ENCODE measurements at places on chromosomes 12 and 14. TPM values are rescaled to one million over a fixed set of nuclear protein-coding genes. Genes with fewer than 3 reads are reported as not detected.
A peak's percentile ranks its signal among the peaks of the same experiment; 100 is the strongest.

The OTX2 gene
- 0.22 TPM for total RNA-seq

The PRR4 gene
- total RNA-seq = 2.0 TPM

The ANKRD33 gene
- not detected for total RNA-seq

The ZFHX2 gene
- 1.3 TPM for total RNA-seq

The USP44 gene
- total RNA-seq = 7.2 TPM

The DIO3 gene
- total RNA-seq = not detected

The ZC2HC1C gene
- 0.55 TPM for total RNA-seq

DNA sequence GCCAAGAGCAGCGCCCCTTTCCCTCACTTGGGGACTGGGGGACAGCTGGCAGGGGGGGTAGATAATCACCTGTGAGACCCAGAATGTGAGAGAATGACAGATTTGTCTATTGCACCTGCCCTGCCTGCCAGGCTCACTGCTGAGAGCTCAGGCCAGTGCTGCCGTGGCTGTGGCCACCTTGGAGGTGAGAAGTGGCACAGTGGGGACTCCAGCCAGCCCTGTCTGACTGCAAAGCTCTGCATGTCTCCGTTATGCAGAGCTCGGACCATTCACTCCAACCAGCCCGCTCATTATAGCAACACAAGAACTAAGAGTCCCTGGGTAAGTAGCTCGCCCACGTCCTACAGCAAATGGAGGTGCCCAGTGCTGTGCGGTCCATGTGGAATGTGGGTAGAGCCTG, 88.8 kb downstream of the DICER1 start:
- no peaks in the 10 kb centered on the region for H3K4me1 ChIP-seq
- H3K4me3 ChIP-seq = no peak overlapping the region
- DNase-seq = no peak
- H3K27ac ChIP-seq = no peak overlapping the region
- no peaks in the 10 kb centered on the region for H3K36me3 ChIP-seq

GRCh38 chr12:63905544-63905943, 61.0 kb downstream of the SRGAP1 start:
- no peaks in the 10 kb centered on the region for H3K27me3 ChIP-seq
- no peak for DNase-seq
- no peaks in the 10 kb centered on the region for H3K36me3 ChIP-seq

- no peak overlapping the region for H3K4me3 ChIP-seq
- no peaks in the 10 kb centered on the region for H3K36me3 ChIP-seq
- no peak overlapping the region for H3K27ac ChIP-seq
- no peaks in the 10 kb centered on the region for H3K4me1 ChIP-seq
- no peaks in the 10 kb centered on the region for H3K27me3 ChIP-seq
These were observed 522.8 kb upstream of the TBX3 start for GRCh38 chr12:115206801-115207200.

- no peak for DNase-seq
These were observed 46.4 kb downstream of the ZFYVE21 start for GRCh38 chr14:103762036-103762435.

GRCh38 chr12:30580344-30580743, 115.3 kb downstream of the IPO8 start:
- no peak overlapping the region for H3K4me3 ChIP-seq
- H3K36me3 ChIP-seq = no peaks in the 10 kb centered on the region
- H3K27ac ChIP-seq = no peak overlapping the region
- no peaks in the 10 kb centered on the region for H3K4me1 ChIP-seq
- peaks cover 2% of the 10 kb centered on the region for H3K27me3 ChIP-seq

GRCh38 chr14:37428954-37429353, 166.1 kb downstream of the FOXA1 start:
- no peaks in the 10 kb centered on the region for H3K27me3 ChIP-seq
- no peak for DNase-seq
- H3K4me3 ChIP-seq = no peak overlapping the region
- no peaks in the 10 kb centered on the region for H3K36me3 ChIP-seq

- no peak overlapping the region for H3K4me3 ChIP-seq
- H3K27me3 ChIP-seq = no peaks in the 10 kb centered on the region
- H3K4me1 ChIP-seq = no peaks in the 10 kb centered on the region
- peaks cover 4% of the 10 kb centered on the region for H3K36me3 ChIP-seq
- DNase-seq = no peak
These were observed 60.0 kb downstream of the CHGA start for GRCh38 chr14:92982956-92983355.

GRCh38 chr14:61064856-61065255, 83.8 kb downstream of the SLC38A6 start:
- DNase-seq = no peak
- H3K36me3 ChIP-seq = no peaks in the 10 kb centered on the region
- no peaks in the 10 kb centered on the region for H3K4me1 ChIP-seq
- no peak overlapping the region for H3K27ac ChIP-seq
- no peak overlapping the region for H3K4me3 ChIP-seq
- no peaks in the 10 kb centered on the region for H3K27me3 ChIP-seq

DNA sequence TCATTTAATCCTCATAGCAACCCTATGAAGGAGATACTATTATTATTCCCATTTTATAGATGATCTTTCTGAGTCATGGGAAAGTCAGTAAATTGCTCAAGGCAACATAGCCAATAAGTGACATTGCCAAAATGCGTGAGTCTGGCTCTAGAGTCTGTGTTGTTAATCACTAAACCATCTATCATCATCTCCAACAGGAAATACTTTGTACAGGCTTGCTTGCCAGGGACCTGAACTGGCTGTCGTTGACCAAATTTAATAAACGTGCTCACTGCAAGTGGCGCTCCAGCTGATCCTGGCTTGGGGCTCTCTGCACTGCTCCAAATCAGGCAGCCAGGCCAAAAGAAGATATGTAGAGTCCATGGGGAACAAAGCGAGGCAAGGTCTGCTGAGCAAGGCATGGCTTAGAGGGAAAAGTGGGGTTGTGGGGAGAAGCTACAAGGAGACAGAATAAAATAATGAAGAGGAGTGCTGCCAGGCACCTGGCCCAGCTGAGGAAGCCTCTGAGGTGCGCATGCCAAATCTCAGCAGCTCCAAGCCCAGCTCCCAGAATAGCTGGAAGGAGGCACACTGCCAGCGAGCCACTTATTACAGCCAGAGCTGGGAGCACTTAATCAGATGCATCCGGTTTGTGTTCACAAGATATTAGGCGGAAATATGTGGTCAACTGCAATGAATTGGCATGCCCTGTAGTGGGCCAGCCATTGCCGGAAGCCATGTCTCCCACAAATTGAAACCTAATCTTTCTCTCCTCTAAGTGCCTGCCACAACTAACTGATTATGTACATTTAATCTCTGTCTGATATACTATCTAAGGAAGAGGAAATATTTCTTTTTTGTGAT, 43.3 kb upstream of the PTPRO start:
- no peak overlapping the region for H3K27ac ChIP-seq
- DNase-seq = no peak
- no peak overlapping the region for H3K4me3 ChIP-seq
- H3K4me1 ChIP-seq = no peaks in the 10 kb centered on the region
- no peaks in the 10 kb centered on the region for H3K27me3 ChIP-seq
- H3K36me3 ChIP-seq = no peaks in the 10 kb centered on the region

DNA sequence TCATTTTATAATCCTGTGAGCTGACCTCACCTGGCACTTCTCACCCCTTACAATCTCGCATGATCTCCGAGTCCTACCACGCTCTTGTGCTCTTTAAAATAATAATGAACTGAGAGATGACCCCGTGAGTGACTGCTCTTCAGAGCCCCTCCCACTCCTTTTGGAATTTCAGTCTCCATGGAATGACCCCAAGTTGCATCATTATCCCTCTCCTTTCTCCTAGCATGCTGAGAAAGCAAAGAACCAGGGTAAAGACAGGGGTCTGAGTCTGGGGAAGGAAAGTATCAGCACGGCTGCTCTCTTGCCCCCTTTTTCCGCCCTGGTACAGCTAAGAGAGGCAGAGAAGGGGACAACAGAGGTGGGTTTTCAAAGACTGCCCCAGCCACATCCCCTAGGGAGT, 178.3 kb upstream of the PLEKHA5 start:
- H3K27ac ChIP-seq = no peak overlapping the region
- no peaks in the 10 kb centered on the region for H3K4me1 ChIP-seq
- no peaks in the 10 kb centered on the region for H3K36me3 ChIP-seq
- no peak overlapping the region for H3K4me3 ChIP-seq
- no peak for DNase-seq

GRCh38 chr12:63021116-63021515, 86.2 kb upstream of the PPM1H start:
- H3K4me1 ChIP-seq = no peaks in the 10 kb centered on the region
- H3K27me3 ChIP-seq = no peaks in the 10 kb centered on the region

DNA sequence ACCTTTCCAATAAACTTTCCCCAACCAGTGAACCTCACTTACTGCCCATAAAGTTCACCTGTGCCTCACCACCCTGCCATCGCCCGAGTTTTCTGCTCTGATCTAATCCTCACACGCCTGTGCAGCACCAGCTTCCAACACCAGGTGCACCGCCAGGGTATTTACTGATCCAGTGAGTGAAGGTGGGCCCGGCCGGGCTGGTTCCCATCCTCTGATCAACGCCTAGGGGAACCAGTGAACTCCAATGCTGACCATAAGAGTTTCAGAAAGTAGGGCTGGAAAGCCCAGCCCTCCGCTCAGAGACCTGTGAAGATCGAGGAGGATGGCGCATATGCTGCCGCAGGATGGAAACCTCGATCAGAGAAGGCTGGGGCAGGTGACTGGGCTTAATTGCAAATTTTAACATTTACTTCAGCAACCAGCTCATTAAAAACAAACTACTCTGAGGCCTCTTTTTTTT, 685 bp upstream of the MYL6B start:
- H3K4me3 ChIP-seq = peak overlapping the region; percentile 80
- peaks cover 11% of the 10 kb centered on the region for H3K4me1 ChIP-seq
- peak overlapping the region; percentile 87 for H3K27ac ChIP-seq
- peaks cover 5% of the 10 kb centered on the region for H3K36me3 ChIP-seq
- no peaks in the 10 kb centered on the region for H3K27me3 ChIP-seq

Measured in T-cell (primary cell).